ENCODE measurements at places on chromosomes 11 and 22.

- no peak for DNase-seq
Observed at GRCh38 chr11:128511712-128512111, 75.6 kb downstream of the ETS1 start.

DNA sequence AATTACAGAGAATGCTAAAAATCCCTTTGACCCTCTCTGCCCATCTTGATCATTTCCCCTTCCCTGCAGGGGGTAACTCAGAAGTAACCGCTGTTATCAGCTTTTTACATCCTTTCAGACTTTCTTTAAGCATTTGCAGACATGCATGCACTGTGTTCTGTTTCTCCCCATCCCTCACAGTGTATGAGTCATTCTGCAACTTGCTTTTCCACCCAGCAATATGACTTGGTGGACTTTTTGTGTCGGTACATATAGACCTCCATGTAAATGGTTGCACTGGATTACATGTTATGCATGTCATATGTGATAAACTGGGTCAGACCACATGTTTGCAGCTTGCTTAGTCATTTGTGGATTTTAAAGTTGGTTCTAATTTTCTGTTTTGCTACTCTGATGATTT lies 87.7 kb upstream of the NECTIN1 start:
- no peak for DNase-seq

GRCh38 chr22:20591295-20591645 lies 83.9 kb downstream of the MED15 start:
- no peak for DNase-seq

DNA sequence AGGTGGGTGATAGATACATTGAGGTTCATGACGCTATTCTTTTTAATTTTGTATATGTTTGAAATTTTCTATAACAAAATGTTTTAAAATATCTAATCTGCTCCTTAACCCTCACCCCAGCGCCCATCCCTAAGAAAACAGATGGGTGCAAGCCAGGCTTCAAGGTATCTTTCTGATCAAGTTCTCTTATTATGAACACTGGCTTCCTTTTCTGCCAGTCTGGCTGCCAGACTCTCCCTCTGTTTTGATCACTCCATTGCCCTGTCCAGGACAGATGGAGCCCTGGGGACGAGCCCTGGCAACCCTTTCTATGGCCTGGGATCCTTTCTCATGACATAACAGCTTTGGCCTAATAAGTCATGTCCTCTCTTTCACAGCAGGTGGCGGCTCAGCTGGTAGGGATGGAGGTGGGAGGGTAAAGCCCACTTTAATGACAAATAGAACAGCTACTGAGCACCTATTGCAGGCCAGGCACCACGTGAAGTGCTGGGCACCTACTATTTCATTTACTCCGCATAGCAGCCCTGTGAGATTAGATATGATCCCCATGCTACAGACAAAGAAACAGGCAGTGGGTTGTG lies 38.4 kb downstream of the DRD2 start:
- DNase-seq: no peak

DNA sequence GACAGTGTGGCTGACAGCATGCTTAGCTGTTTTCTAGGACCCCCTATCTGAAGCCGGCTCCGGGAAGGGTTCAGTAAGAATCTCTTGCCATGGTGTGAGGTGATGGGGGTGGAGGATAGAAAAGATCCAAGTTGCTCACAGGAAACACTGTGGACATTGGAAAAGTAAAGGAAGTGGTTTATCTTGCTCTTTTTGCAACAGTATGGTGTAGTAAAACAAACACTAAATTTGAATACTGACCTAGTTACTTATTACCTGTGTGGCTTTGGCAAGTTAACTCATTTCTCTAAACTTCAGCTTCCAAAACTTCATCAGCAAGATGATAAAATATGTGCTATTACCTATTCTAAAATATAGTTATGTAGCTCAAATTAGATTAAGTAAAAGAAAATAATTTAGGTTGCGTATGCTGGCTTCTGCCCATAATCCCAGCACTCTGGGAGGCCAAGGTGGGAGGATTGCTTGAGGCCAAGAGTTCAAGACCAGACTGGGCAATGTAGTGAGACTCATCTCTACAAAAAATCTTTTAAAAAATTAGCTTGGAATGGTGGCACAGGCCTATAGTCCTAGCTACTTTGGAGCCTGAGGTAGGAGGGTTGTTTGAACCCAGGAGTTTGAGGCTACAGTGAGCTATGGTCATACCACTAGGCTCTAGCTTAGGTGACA lies 51.6 kb upstream of the APOA1 start:
- no peak for DNase-seq

DNA sequence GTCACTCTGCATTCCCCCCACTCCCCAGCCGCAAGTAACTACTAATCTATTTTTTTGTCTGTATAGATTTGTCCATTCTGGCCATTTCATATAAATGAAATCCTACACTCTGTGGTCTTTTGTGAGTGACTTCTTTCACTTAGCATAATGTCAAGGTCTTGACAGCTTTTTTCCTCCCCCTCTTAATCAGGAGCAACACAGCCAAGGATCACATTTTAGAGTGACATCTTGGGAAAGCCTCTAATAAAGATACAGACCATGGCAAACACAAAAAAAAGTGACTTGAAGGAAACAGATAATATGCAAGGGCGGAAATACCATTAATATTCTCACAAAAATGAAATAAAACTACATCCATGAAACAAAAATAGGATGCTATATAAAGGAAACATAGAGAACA lies 43.9 kb downstream of the RAB30 start:
- DNase-seq: no peak

GRCh38 chr11:68714060-68714856 lies 29.9 kb downstream of the GAL start:
- DNase-seq: no peak

- no peak for DNase-seq
Observed at GRCh38 chr11:124200671-124201070, 17.5 kb downstream of the OR10D3 start.

DNA sequence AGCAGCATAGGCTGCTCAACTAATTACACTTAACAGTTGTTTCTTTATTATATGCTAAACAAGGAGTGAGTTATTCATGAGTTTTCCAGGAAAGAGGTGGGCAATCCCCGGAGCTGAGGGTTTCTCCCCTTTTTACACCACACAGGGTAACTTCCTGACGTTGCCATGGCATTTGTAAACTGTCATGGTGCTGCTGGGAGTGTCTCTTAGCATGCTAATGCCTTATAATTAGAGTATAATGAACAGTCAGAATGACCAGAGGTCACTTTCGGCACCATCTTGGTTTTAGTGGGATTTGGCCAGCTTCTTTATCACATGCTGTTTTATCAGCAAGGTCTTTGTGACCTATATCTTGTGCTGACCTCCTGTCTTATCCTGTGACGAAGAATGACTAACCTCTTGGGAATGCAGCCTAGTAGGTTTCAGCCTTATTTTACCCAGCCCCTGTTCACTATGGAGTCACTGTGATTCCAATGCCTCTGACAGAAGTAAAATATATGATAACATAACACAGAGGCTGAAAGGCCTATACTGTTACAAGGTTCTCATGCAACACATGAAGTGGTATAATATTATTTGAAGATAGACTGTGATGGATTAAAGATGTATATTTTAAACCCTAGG lies 41.3 kb upstream of the RDX start:
- DNase-seq: no peak

DNA sequence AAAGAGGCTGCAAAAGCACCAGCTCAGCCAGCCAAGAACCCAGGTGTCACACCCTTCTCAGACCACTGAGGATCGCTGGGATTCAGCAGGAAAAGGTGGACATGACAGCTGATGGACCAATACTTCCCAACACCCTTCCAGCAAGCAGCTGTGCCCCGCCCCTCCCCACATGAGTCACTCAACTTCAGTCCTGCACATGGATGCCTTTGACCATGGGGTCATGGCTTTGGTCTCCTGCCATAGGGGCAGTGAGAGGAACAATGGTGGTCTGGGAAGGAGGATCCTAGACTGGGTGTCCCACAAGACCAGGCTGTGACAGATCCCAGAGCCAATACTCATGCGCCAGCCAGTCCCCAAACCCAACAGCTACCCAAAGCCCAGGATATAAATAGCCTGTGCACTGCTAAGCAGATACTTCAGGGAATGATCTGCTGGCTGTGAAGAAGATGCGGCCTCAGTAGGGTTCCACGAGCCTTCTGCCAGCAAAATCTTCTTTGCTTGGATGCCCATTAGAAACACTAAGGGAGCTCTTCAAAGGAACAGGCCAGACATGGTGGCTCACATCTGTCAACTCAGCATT lies 5.5 kb upstream of the RGL4 start:
- no peak for DNase-seq

- DNase-seq: no peak
Observed at GRCh38 chr11:99079576-99079975, 58.8 kb downstream of the CNTN5 start.

DNA sequence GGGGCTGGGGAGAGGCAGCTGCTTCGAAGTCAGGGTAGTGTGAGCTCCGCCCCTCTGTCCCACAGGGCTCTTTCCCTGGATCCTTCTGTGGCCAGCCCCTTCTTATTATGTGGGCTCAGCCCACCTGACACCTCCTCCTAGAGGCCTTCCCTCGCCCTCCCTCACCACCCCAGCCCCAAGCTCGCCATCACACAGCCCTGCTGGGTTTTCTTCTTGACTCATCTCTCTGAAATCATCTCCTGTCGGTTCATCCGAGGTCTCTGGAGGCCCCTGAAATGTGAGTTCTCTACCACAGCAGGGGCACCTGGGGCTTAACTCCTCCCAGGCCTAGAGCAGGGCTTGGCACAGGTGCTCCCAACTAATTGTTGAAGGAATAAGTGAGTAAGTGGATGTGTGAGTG lies 65.2 kb downstream of the CACNA1I start:
- DNase-seq: no peak

DNA sequence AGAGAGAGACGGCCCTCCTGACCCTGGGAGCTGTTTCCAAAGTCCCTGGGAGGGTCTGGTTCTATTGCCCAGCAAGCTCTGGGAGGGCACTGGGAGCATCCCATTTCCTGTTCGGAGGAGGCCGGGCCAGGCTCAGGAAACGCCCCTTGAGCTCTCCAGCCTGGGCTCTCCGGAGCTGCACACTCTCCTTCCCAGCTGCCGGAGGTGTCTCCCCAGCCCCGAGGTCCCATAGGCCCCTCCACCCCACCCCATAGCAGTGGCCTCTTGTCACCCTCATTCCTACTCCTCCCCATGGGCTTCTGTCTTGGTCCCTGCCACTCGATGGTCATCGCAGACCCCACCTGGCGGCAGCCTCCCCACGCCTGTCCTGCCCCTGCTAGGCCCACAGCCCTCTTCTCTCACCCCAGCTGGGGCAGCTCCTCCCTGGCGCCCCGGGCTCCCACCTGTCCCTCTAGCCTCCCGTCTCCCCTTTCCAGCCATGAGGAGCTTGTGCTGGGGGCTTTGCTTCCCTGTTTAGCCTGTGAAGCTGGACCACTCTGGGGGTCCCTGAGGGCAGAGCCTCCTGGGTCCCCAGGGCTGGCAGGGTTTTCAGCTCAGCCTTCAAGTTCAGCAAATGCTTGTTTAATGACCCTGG lies 2.8 kb downstream of the TSPAN32 start:
- DNase-seq: no peak

All from cerebellum (tissue), 4 donors.